ENCODE measurements at places on chromosomes 13 and 19. TPM values are rescaled to one million over a fixed set of nuclear protein-coding genes. Genes with fewer than 3 reads are reported as not detected.

The VSTM2B gene
- not detected for total RNA-seq

DNA sequence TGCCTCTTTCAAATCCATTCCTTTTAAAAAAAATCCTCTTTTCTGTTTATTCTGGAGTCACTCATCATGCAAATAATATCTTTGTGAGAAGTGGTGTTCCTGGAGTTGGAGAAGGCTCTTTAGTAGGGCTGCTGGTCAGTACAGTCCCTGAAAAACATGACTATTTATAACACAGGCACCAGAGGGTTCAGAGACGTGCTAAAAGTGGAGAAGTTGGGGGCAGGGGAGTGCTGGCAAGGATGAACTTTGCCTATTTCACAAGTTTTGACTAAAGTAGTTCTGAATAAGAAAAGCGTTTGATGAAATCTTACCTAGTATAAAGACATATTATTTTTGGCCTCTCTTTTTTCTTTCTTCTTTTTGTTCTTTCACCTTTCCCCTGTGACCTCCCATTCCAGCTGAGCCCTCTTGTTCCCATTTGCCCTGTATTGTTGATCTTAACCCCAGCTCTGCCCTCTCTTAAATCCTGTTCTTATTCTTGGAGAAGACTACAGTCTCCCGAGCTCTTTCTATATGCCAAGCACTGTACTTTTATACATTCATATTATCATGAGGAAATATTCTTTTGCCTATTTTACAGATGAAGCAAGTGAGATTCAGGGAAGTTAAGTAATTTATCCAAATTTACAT lies 129.1 kb downstream of the TM9SF2 start:
- H3K27ac ChIP-seq: no peak overlapping the region
- no peaks in the 10 kb centered on the region for H3K27me3 ChIP-seq
- DNase-seq: no peak
- no peak overlapping the region for H3K4me3 ChIP-seq

- no peaks in the 10 kb centered on the region for H3K36me3 ChIP-seq
- no peak overlapping the region for H3K4me3 ChIP-seq
- H3K4me1 ChIP-seq: peaks cover 16% of the 10 kb centered on the region
- no peak overlapping the region for H3K27ac ChIP-seq
Observed at GRCh38 chr19:17754634-17755442, 3.6 kb downstream of the FCHO1 start.

DNA sequence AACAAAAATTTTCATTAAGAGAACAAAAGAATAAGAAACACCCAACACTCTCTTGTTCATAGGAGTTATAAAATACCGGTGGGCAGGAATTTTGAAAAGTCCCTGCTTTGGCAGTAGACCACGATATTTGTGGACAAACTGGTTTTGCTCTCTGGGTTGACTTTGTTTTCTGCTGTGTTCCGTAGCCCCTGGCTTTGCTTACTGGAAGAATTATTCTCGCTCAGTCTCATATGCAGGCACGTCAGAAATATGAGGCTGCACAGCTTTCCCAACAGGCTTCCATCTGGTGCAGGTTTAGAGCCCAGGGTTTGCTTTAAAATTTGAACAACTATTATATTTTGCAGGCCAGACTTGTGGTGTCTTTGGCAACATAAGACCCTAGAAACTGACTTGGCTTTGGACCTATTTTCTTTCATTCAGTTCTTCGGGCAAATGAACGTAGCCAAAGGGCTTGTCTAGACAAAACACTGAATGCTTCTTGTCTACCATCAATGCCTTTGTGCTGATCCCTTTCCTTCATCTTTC lies 2012.6 kb downstream of the PCDH9 start:
- H3K27ac ChIP-seq: no peak overlapping the region
- no peak for DNase-seq
- H3K36me3 ChIP-seq: no peaks in the 10 kb centered on the region
- H3K4me1 ChIP-seq: no peaks in the 10 kb centered on the region

- H3K36me3 ChIP-seq: no peaks in the 10 kb centered on the region
- H3K4me1 ChIP-seq: no peaks in the 10 kb centered on the region
- no peak overlapping the region for H3K27ac ChIP-seq
- H3K27me3 ChIP-seq: no peaks in the 10 kb centered on the region
Observed at GRCh38 chr13:74037762-74038161, 96.4 kb downstream of the KLF12 start.

The MCEMP1 gene
- 0.41 TPM for total RNA-seq
